Right kidney (tissue), 9 donors: ENCODE measurements at places on chromosomes 12 and 14.

DNA sequence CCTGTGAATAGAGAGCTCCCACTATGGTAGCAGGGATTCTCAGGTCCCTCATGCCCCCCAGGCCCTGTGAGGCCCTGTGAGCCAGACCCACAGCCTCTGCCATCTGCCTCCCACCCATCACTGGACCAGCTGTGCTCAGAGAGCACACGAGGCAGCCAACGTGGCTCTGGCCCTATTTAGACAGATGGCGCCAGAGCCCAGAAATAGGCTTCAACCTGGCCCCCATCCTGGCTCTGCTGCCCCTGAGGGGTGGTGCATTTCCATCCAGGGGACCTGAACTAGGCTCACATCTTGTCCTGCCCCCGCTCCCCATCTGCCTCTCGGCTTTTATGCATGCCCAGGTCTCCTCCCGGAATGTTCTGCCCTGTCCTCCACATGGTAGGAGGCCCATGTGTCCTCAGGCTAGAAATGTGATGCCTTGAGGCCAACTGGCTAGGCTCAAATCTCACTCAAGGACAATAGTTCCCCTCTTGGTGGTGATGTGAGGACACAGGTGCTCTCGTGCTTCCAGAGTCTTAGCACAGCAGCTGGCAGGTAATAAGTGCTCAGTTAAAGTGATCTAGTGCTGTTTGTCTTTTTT lies 18.9 kb downstream of the TMEM63C start:
- no peak for DNase-seq

- DNase-seq, result no peak
Measured at GRCh38 chr14:91233936-91234790, 10.3 kb downstream of the GPR68 start.

DNA sequence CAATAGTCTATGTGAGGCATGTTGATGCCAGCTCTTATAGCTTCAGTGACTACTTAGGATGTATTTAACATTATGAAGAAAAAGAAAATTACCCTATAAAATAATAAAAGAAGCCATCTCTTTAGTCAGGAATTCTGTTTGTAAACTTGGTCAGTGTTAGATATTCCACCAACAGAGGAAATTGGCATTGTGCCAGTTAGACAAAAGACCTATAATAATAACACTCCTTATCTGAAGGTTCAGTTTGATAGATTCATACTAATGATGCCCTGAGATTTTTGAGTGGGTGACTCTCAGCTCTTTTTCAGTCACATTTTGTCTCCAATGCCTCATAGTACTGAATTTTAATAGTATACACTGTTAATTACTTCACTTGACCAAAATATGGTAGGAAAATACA lies 6.6 kb downstream of the SYT10 start:
- DNase-seq, result no peak

DNA sequence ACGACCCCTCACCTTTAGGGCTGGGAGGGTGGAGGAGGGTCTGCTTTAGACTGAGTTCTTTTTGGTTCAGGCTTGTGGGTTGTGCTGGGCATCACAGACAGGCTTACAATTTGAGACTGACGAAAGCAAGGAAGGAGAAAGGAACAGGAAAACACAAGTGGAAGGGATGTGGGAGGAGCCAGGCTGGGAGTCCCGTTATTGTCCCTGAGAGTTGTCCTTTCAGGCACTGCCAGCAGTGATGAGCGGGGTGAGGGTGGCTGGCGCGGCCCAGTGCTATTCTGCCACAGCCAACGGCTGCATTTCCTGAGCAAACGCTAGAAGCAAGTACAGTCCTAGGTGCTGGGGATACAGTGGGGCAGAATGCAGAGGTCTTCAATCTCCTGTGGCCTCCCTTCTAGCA lies 29.2 kb upstream of the TSPAN9 start:
- DNase-seq, result no peak

DNA sequence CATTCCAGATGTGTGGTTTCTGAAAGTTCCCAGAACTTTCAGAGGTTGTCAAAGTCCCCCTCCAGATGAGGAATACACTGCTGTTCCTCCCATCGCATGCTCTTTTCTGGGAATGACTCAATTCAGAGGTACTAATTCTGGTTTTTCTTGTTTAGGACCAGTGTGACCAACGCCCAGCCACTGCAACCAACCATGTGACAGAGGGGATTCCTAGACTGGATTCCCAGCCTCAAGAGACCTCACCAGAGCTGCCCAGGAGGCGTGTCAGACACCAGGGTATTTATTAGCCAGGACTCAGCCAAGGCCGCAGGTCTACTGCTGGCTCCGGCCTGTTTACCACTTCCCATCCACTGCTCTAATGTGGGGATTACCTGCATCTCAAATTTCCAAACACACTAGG lies 24.2 kb downstream of the TRAFD1 start:
- DNase-seq, result no peak

DNA sequence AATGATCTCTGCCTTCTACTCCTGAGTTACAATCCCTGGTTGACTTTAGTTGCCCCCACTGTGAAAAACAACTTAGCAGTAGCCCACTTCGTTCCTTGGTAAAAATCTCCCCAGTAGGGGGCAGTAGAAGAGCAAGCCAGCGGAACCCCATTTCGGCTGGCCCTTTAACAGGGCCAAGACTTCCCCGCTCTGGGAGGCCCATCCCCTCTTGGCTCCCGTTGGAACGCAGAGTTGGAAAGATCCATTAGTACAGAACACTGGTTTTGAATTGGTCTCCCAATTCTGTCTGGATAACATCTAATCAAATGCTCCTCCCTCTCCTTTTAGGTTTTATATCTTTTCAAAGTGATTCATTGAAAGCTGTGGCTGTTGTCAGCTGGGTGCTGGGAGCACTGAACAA lies 1133.3 kb downstream of the BCL11B start:
- DNase-seq, result peak; percentile 25

DNA sequence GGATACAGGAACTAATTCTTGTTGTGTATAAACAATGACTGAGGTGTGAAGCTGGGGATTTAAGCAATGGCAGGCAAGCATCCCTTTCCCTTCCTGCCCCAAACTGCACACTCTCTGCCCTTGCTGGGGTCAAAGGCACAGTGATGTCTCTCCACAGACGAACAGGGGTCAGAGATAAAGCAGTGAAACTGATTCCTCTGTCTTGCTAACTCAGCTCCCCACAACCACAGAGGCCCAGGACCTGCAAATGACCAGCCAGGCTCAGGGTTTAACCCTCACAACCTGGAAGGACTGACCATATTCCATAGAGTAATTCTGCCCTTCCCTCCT lies 67.2 kb downstream of the CCDC88C start:
- DNase-seq, result no peak

GRCh38 chr14:68440820-68441219 lies 352.0 kb downstream of the ZFP36L1 start:
- no peak for DNase-seq

GRCh38 chr14:94599656-94600004 lies 12.6 kb upstream of the SERPINA3 start:
- no peak for DNase-seq

DNA sequence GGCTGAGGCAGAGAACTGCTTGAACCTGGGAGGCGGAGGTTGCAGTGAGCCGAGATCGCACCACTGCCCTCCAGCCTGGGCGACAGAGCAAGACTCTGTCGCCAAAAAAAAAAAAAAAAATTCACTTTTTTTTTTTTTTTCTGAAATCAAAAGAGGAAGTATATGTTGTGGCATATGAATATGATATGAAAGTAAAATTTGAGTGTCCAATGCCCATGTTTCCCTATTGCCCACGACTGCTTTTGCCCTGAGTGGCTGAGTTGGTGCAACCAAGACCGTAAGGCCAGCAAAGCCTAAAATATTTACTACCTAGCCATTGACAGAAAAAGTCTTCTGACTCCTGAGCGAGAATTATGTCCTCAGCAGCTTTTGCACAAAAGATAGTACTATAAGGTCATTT lies 101.7 kb upstream of the PARP11 start:
- DNase-seq, result no peak

DNA sequence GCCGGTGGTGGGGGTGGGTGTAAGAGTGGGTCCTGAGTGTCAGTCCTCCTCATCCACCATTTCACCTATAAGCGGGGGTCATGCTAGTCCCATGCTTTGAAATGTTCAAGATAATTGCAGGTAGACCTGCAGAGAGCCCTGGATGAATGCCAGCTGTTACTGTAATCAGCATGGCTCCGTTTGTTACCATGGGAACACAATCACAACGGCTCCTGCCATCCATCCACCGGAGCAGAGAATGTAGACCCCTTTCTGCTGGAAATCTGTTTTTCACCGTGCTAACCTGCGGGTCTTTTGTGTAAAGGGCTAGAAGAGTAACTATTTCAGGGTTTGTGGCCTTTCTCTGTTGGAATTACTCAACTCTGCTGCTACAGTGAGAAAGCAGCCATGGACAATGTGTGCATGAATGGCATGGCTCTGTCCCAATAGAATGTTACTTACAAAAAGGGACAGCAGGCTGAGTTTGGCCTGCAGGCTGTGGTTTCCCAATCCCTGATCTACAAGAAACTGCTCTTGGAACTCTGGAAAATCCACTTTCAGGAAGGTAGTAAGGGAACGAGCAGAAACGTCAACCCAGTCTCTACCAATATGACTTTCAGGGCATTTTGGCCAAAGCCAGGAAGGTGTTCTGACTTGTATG lies 36.1 kb downstream of the KCTD10 start:
- no peak for DNase-seq

DNA sequence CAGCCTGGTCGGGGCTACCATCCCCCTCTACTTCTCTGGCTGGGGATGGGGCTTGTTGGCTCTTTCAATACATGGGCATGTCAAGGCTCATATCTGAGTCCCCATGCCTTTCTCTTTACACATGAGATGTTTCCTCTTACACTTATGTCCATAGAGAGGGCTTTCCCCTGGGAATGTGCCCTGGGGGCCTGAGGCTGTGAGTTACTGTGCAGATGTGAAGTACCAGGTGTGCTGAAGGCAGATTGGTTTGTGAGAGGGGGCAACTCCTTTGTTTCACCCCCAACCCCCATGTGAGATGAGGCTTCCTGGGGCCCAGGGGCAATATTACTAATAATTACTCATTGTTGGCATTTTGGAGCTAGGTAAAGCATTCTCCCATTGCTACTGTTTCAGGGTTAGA lies 32.8 kb downstream of the NRXN3 start:
- no peak for DNase-seq

- DNase-seq, result no peak
Measured at GRCh38 chr14:24167469-24168114, 4.3 kb upstream of the REC8 start.

DNA sequence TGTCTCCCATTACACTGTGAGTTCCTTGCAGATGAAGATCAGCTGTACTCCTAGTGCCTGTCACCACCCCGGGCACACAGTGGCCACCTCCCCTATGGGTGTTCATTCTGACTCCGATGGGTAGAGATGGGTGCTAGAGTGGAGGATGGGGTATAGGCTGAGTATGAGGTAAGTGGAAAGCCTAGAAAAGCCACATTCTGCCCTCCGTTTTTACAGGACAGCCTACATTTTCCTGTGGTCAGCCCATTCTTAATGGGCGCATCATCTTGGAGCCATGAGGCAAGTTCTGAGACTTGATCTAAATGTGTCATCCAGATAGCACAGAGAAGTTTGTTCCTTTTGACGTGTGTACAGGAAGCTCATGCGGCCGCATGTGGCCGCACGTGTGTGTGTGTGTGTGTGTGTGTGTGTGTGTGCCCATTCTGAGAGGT lies 166.7 kb upstream of the HIF1A start:
- DNase-seq, result no peak
